PC-9 (cell line): ENCODE measurements at places on chromosomes 3 and 15. TPM values are rescaled to one million over a fixed set of nuclear protein-coding genes. Genes with fewer than 3 reads are reported as not detected.
A peak's percentile ranks its signal among the peaks of the same experiment; 100 is the strongest.

The FANCD2OS gene
- total RNA-seq, result not detected in 2 replicates

The RLBP1 gene
- total RNA-seq, result not detected in 2 replicates

The REC114 gene
- not detected in 2 replicates for total RNA-seq

The KBTBD13 gene
- not detected in 2 replicates for total RNA-seq

The IGSF11 gene
- not detected in 2 replicates for total RNA-seq

The LRRC2 gene
- total RNA-seq, result 0.08 and 0.22 TPM in 2 replicates

The TP63 gene
- total RNA-seq, result 0.65 and 3.6 TPM in 2 replicates

The LIPH gene
- 38.4 and 44.7 TPM in 2 replicates for total RNA-seq

DNA sequence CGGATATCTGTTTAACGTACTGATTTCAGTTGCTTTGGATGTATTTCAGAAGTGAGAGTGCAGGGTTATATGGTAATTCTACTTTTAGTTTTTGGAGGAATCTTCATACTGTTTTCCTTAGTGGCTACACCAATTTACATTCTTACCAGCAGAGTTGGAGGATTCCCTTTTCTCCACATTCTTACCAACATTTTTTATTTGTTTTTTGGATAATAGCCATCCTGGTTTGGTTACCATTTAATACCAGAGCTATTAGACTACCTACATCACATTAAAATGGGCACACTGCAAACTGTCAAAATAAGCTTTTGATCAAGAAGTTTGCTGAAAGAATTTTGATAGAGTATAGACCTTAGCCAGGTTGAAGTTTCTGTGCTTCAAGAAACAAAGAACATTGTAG, 217.2 kb upstream of the CFAP20DC start:
- H3K4me1 ChIP-seq, result no peaks in the 10 kb centered on the region
- DNase-seq, result no peak
- no peak overlapping the region for H3K4me3 ChIP-seq
- no peaks in the 10 kb centered on the region for H3K36me3 ChIP-seq
- H3K27me3 ChIP-seq, result no peaks in the 10 kb centered on the region

DNA sequence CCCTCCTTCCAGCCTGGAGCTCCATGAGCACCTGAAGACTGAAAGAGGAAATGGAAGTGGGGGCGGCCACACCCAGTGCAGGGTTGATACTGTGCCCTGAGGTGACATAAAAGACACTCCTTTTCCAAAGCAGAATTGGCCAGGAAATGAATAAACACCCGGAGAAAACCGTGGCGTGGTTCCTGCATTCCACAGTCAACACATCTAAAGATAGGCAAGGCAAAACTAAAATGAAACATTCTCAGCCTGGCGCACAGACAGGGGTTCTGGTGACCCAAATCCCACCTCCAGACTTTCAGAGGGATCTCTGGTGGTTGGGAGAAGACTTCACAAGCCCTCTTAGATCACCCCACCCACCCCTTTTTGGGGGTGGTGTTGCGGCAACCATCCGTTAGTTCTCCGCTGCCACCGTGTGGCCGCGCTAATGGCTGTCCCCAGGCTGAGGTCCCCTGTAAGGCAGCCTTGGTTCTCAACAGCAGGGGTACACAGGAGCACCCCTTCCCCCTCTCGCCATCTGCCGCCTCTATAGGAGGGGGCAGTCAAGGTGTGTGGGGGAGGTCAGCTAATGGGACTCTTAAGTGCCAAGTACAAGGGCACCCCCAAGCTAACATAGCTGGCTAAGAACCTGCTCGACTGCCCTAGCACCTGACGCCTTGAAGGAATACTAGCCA, 2.5 kb upstream of the MST1R start:
- H3K36me3 ChIP-seq, result no peaks in the 10 kb centered on the region
- H3K4me3 ChIP-seq, result peak overlapping the region; percentile 43; the same call in 1 of the 2 replicates
- peaks cover 38% of the 10 kb centered on the region for H3K4me1 ChIP-seq
- H3K27me3 ChIP-seq, result no peaks in the 10 kb centered on the region
- peak overlapping the region; percentile 50 for H3K27ac ChIP-seq

DNA sequence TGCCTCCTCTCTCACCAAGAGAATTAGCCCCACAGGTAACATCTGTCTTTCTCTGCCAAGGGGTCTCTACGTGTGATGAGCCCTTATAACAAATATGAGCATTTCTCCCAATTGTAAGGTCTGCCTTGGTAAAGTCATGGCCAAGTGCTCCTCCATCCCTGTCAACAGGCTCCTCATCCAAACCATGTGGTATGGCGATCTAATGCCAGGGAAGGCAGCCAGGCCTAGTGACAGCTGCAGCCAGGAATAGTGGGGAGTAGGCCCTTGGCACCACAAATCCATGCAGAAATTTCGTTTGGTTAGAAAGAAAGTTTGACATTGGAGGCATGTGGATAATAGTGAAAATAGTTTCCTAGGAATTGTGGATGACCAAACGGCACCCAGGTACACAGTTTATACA, 4.7 kb upstream of the LRTM1 start:
- H3K36me3 ChIP-seq, result no peaks in the 10 kb centered on the region
- no peak overlapping the region for H3K27ac ChIP-seq
- no peak for DNase-seq
- H3K4me1 ChIP-seq, result no peaks in the 10 kb centered on the region
- H3K4me3 ChIP-seq, result no peak overlapping the region
- no peaks in the 10 kb centered on the region for H3K27me3 ChIP-seq

GRCh38 chr3:142929890-142930289, 33.6 kb downstream of the PAQR9 start:
- no peak overlapping the region for H3K4me3 ChIP-seq
- no peaks in the 10 kb centered on the region for H3K4me1 ChIP-seq
- no peak overlapping the region for H3K27ac ChIP-seq
- H3K27me3 ChIP-seq, result no peaks in the 10 kb centered on the region

GRCh38 chr15:84961114-84961452, 20.6 kb upstream of the PDE8A start:
- H3K4me3 ChIP-seq, result no peak overlapping the region
- no peak overlapping the region for H3K27ac ChIP-seq
- no peak for DNase-seq
- no peaks in the 10 kb centered on the region for H3K27me3 ChIP-seq

DNA sequence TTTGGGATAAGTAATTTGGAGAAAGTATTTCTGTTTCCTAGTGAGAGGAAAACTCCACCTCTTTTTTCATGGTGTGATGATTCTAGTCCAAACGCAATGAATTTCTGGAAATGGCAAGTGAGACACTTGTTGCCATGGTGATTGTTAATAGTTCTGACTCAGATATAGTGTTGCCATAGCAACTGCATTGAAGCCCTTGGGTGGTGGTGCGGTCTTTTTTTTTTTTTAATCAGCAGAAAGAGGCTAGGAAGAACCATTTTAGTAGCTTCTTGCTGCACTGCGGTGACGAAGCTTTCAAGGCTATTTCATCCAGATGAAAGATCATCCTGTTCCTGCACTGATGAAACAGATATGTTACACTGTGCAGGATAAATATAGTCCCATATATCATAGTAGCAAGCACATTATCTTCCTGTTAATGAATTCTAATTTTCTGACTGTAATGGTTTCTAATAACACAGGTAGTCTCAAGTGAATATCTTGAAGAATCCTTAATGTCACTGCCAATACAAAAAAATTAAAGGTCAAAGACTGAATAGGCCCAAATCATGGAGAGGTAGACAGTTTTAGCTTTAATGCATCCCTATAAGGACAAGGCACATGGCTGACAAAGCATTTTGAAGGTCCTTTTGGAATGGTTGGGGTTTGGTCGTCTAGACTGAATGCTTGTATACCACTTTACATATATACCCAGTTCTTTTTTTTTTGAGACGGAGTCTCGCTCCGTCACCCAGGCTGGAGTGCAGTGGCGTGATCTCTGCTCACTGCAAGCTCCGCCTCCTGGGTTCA, 125.1 kb upstream of the ZBTB20 start:
- no peaks in the 10 kb centered on the region for H3K36me3 ChIP-seq
- H3K4me1 ChIP-seq, result no peaks in the 10 kb centered on the region
- no peak for DNase-seq
- H3K27ac ChIP-seq, result no peak overlapping the region
- no peaks in the 10 kb centered on the region for H3K27me3 ChIP-seq

DNA sequence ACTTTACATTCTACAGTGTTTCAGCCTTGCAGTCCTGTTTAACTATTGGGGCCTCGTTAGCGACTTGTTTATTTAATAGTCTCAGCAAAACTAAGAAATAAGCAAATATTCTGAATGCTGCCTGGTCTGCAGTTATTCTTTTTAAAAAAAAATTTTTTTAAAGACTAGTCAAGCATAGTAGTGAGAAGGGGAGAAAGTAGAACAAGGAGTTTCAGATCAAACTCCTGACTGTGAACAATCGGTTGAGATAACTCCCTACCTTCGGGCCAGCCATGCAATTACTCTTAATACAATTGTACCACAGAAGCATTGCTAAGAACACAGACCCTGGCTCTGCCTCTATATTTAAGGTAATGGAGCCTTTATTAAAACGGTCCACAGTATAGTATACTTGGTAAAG, 5.8 kb upstream of the DUT start:
- H3K27me3 ChIP-seq, result no peaks in the 10 kb centered on the region
- H3K4me3 ChIP-seq, result no peak overlapping the region
- peaks cover 9% of the 10 kb centered on the region for H3K4me1 ChIP-seq
- DNase-seq, result no peak
- no peak overlapping the region for H3K27ac ChIP-seq

DNA sequence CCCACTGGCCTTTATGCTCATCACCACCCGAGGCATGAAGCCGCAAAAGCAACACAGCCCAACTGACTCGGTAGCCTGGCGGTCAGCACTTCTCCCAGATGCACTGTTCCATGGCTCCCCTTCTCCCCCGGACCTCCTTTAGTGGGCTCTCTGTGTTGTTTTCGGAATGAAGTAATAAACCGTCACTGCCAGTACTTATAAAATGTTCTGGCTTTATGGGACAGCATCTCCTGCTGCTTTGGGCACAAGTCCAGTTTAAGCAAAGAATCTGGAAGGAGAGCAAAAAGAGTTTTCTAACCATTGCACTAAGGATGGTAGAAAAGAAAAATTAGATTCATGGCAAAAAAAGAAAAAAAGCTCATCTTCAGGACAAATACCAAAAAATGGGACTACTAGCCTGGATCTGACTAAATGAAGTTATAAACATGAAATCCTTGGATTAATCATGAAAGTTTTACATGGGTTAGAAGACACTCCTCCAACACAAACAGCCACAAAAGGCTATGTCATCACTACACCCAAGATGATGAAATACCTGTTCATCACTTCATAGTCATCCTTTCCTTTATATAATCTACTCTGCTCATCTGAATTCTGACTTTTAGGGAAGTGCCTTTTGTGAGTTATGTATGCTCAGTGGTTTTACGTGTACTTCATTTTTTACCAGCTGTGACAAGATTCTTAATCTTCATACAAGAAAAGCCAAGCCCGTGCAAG, 89.5 kb upstream of the UBE2E2 start:
- H3K4me1 ChIP-seq, result peaks cover 35% of the 10 kb centered on the region
- no peaks in the 10 kb centered on the region for H3K36me3 ChIP-seq
- no peak overlapping the region for H3K4me3 ChIP-seq
- DNase-seq, result no peak
- peaks cover 59% of the 10 kb centered on the region for H3K27me3 ChIP-seq

DNA sequence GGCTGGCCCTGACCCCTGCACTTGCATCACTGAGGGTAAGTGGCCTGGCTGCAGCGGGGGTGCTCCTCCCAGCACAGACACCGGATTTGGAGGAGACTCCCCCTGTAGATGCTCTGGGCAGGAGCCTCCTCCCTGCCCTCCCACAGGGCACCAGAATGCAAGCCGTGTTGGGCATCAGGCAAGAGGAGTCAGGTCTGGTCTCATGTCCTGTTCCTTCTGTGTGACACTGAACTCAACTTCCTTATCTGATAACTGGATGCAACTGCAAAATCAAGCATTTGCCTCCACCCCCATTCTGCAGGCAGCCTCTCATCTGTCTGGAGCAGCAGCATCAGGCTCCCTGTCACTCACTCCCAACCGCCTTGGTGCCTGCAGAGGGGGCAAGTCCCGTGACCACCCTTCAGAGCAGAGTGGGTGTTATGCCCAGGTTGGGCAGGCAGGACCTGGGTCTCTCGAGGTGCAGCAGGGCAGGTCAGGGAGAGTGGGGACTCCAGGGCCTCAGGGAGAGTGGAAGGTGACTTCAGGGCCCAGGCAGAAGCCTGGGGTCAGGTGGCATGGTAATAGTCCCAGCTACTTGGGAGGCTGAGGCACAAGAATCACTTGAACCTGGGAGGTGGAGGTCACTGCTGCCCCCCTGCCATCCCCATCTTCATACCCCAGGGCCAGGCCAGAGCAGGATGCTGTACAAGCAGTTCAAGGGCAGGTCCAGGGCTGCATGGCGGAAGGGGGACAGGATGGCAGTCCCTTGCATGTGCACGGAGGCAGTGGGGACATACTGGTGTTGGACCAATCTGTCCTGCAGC, 10.5 kb upstream of the RPL29 start:
- H3K27ac ChIP-seq, result no peak overlapping the region
- H3K4me3 ChIP-seq, result no peak overlapping the region

- H3K36me3 ChIP-seq, result peaks cover 3% of the 10 kb centered on the region; the same call in 1 of the 2 replicates
- DNase-seq, result no peak
- no peaks in the 10 kb centered on the region for H3K27me3 ChIP-seq
- H3K4me3 ChIP-seq, result no peak overlapping the region
- H3K27ac ChIP-seq, result no peak overlapping the region
- no peaks in the 10 kb centered on the region for H3K4me1 ChIP-seq
These were observed 25.3 kb downstream of the GLCE start for GRCh38 chr15:69185706-69186105.

- peaks cover 23% of the 10 kb centered on the region for H3K4me1 ChIP-seq
- peak overlapping the region; percentile 62 for H3K27ac ChIP-seq
- H3K27me3 ChIP-seq, result no peaks in the 10 kb centered on the region
- no peak overlapping the region; the same call in 1 of the 2 replicates for H3K4me3 ChIP-seq
- peak; percentile 18 for DNase-seq
- H3K36me3 ChIP-seq, result no peaks in the 10 kb centered on the region
These were observed 131.6 kb downstream of the CHCHD6 start for GRCh38 chr3:126835472-126836219.

- H3K4me3 ChIP-seq, result peak overlapping the region; percentile 44; the same call in 1 of the 2 replicates
- H3K27ac ChIP-seq, result no peak overlapping the region
- H3K4me1 ChIP-seq, result 0 out of 2 replicates have a peak, but pooled peaks cover 6% of the 10 kb centered on the region
- no peaks in the 10 kb centered on the region for H3K36me3 ChIP-seq
- DNase-seq, result peak; percentile 40
- H3K27me3 ChIP-seq, result peaks cover 29% of the 10 kb centered on the region
These were observed 3.1 kb upstream of the DLL4 start for GRCh38 chr15:40925863-40926658.

GRCh38 chr3:11716573-11717290, 73.0 kb upstream of the VGLL4 start:
- no peak for DNase-seq
- peak overlapping the region; percentile 90 for H3K27ac ChIP-seq
- no peaks in the 10 kb centered on the region for H3K27me3 ChIP-seq
- H3K4me1 ChIP-seq, result peaks cover 33% of the 10 kb centered on the region
- H3K36me3 ChIP-seq, result no peaks in the 10 kb centered on the region
- peak overlapping the region; percentile 76; the same call in 1 of the 2 replicates for H3K4me3 ChIP-seq

- no peaks in the 10 kb centered on the region for H3K27me3 ChIP-seq
- no peak for DNase-seq
- H3K27ac ChIP-seq, result no peak overlapping the region
- peaks cover 16% of the 10 kb centered on the region; the same call in 1 of the 2 replicates for H3K36me3 ChIP-seq
- no peak overlapping the region for H3K4me3 ChIP-seq
- H3K4me1 ChIP-seq, result peaks cover 33% of the 10 kb centered on the region
These were observed 41.2 kb downstream of the MYO5C start for GRCh38 chr15:52254391-52254790.

GRCh38 chr3:447671-448070, 251.1 kb downstream of the CHL1 start:
- no peaks in the 10 kb centered on the region for H3K4me1 ChIP-seq
- H3K27ac ChIP-seq, result no peak overlapping the region
- H3K4me3 ChIP-seq, result no peak overlapping the region
- no peaks in the 10 kb centered on the region for H3K27me3 ChIP-seq

GRCh38 chr3:37765591-37766488, 95.8 kb upstream of the CTDSPL start:
- H3K4me1 ChIP-seq, result no peaks in the 10 kb centered on the region
- no peak overlapping the region for H3K4me3 ChIP-seq
- H3K36me3 ChIP-seq, result no peaks in the 10 kb centered on the region
- no peak overlapping the region for H3K27ac ChIP-seq
- DNase-seq, result no peak

- no peak for DNase-seq
- no peak overlapping the region for H3K4me3 ChIP-seq
- no peaks in the 10 kb centered on the region for H3K4me1 ChIP-seq
- no peaks in the 10 kb centered on the region for H3K36me3 ChIP-seq
These were observed 148.3 kb upstream of the ARHGEF26 start for GRCh38 chr3:153972862-153973261.
